ENCODE measurements at places on chromosomes 1 and 21.
A peak's percentile ranks its signal among the peaks of the same experiment; 100 is the strongest.

DNA sequence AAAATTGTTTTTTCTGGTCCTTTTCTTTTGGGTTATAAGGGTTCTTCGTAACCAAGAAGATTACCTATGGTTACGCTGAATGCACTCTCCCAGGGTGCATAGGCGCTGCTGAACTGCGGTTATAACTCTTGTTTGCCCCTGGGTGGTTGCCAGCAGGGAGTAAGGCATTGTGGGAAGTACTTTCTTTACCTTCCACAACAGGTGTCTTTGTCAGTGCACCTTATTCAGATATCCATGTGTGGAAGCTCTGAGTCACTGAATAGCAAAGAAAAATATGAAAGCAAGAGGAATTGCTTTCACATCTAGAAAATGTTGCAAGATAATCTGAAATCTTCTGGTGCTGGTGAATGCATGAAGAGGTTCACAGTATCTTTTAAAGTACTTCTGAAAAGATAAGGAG is 124.4 kb upstream of the CACYBP start:
- DNase-seq = peak; percentile 7

DNA sequence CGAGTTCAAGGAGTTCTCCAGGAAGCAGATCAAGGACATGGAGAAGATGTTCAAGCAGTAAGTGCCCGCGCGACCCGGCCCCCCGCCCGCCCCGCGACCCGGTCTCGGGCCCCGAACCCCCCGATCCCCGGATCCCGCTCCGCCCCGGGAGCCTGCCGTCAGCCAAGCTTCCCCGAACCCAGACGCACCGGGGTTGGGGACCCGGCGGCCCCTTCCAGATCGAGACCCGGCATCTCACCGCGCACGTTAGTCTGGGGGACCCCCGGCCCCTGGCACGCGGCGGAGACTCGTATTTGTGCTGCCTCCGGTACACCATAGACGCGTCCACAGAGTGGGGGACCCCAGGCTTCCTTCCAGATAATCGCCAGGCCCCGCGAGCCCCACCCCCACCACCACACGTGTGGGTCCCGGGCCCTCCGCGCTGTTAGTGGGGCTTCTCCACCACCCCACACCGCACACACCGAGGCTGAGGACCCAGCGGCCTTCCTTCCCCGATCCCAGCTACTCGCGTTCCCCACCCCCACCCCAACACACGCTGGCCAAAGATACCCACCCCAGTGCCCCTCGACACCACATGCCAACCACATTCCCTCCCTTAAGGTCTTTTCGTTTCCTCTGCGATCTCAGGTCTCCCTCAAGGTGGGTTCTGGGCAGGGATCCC is 665 bp downstream of the EFHD2 start:
- no peak for DNase-seq

DNA sequence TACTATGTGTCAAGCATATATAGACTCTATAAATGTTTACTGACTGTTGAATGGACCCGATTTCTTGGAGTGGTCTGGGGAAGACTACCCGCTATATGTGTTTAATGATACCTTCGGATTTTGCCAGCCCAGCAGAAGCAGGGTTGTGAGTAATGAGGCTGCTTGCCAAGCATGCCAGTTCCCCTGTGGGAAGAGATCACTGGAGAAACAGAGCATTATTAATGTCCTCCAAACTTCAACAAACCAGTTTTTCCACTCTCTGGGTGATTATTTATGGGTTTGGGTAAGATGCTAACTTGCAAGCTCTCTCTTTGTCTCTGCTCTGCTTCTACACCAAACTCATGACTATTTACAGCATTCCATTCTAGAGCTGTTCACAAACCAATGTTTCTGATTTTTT is 25.1 kb upstream of the PHGDH start:
- no peak for DNase-seq

- DNase-seq = no peak
Measured at GRCh38 chr1:92367496-92367895, 68.6 kb downstream of the RPAP2 start.

- DNase-seq = no peak
Measured at GRCh38 chr1:41847733-41848132, 71.0 kb downstream of the HIVEP3 start.
